ENCODE measurements at places on chromosomes 4 and X. TPM values are rescaled to one million over a fixed set of nuclear protein-coding genes. Genes with fewer than 3 reads are reported as not detected.

Gene ABLIM2
- 0.24 TPM for total RNA-seq

Gene CT83
- not detected for total RNA-seq

Gene FRMPD3
- total RNA-seq: 0.04 TPM

DNA sequence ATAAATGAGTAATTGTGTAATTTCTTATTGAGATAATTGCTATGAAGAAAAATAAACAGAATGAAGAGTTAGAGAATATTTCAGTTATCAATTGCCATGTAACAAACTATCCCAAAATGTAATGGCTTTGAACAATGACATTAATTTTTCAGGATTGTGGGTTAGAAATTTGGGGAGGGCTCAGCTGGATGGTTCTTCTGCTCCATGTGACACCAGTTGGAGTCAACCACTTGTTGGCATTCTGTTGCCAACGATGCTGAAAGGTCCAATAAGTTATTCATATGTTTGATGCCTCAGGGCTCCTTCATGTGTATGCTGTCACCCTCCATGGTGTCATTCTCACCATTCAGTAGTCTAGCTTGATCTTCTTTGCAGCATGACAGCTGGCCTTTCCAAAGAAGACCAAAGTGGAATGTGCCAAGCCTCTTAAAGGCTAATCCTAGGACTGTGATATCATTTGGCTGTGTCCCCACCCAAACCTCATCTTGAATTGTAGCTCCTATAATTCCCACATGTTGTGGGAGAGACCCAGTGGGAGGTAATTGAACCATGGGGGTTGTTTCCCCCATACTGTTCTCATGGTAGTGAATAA lies 20.9 kb upstream of the CCDC149 start:
- no peaks in the 10 kb centered on the region for H3K27me3 ChIP-seq
- H3K36me3 ChIP-seq: no peaks in the 10 kb centered on the region
- no peak overlapping the region for H3K4me3 ChIP-seq
- no peak for DNase-seq

Gene MAGEE1
- 3.6 TPM for total RNA-seq

DNA sequence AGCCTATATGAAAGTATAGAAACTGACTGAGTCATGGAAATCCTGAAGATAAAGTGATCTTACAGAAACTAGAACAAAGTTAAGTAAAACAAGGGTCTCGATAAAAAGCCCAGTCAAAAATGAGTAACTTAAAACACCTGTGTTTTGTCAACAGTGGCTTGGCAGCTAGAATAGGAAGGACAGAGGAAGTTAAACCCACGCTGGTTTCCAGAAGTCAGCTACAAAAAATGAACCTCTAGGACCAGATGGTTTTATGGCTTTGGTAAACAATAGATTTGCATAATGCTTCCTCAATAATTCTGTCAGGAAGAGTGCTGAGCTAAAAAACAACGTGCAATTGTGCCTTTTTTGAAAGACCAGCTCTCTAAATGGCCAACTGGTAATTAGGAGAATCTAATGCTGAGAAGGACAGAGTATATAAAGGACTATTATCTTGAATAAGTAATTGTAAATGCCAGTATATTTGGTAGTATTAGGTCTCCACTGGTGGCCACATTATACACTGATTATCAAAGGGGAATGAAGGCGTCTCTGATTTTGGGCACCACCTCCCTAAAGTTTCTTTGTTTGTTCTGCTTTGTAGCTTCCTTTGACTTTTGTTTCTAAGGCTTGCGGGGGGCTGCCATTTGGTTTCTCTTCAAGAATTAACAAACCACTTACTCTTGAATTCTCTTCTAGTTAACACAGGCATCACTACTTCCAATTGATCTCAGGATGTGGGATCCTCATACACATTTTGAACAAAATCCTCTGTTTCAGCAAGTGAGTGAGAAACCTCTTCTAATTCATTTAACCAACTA lies 72.2 kb upstream of the PPP3CA start:
- H3K36me3 ChIP-seq: no peaks in the 10 kb centered on the region
- no peaks in the 10 kb centered on the region for H3K27me3 ChIP-seq
- peak; percentile 72 for DNase-seq
- peak overlapping the region; percentile 2 for H3K4me3 ChIP-seq

DNA sequence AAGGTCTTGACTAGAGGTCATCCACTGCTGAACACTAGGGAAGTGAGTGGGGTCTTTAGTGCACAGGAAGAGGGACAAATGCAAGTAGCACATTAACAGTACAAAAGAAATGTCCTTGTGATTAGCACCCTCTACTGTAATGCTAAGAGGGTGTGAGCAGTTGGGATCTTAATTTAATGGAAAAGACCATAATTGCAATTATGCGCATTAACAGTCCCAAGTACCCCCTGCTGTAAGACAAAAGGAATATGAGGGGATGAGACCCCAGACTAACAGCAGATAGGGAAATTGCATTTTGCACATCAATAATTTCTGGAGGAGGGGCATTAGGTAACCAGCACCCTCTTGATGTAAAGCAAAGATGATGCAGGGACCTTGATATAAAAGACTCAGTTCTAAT lies 285.0 kb downstream of the CHIC1 start:
- H3K27me3 ChIP-seq: no peaks in the 10 kb centered on the region
- H3K4me3 ChIP-seq: no peak overlapping the region
- no peak overlapping the region for H3K27ac ChIP-seq
- no peaks in the 10 kb centered on the region for H3K36me3 ChIP-seq
- H3K4me1 ChIP-seq: peaks cover 31% of the 10 kb centered on the region

Gene RHOXF2
- not detected for total RNA-seq

DNA sequence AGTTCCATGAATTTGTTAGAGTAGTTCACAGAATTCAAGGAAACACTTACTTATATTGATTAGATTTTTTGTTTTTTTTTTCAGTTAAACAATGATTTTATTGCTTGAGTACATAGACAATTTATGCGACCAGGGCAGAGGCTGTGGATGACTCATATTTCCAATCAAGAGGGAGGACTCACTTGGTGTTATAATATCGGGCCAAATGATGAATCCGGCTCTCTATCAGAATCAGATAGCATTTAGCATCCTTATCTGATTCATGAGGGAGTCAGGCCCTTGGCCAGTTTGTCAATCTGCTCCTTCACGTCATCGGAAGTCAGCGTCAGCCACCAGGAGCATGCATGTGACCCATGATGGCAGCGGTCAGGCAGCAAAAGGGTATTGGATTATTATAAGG lies 82.3 kb upstream of the HUWE1 start:
- H3K4me3 ChIP-seq: no peak overlapping the region
- H3K4me1 ChIP-seq: no peaks in the 10 kb centered on the region
- no peak for DNase-seq
- H3K27ac ChIP-seq: no peak overlapping the region

DNA sequence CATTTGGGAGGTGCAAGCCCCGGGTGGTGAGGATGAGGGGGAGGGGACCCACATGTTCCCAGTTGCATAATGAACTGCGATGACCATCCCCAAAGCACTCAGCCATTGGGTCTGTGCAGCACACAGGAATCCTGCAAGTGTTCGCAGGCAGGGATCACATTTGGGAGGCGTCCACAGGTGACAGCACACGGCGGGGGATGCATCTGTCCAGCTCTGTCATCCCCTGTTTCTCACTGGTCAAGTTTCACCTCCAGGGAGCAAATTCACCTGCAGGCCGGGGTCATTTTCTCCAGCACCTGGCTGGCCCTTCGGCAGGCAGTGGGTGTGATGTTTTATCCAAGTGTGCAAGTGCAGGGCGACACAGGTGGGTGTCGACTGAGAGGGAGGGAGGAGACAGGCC lies 33.3 kb upstream of the SORCS2 start:
- H3K27me3 ChIP-seq: no peaks in the 10 kb centered on the region
- H3K27ac ChIP-seq: no peak overlapping the region
- H3K4me1 ChIP-seq: peaks cover 14% of the 10 kb centered on the region

Measured in neural progenitor cell (in vitro differentiated cells).